ENCODE measurements at places on chromosomes 4 and X.

DNA sequence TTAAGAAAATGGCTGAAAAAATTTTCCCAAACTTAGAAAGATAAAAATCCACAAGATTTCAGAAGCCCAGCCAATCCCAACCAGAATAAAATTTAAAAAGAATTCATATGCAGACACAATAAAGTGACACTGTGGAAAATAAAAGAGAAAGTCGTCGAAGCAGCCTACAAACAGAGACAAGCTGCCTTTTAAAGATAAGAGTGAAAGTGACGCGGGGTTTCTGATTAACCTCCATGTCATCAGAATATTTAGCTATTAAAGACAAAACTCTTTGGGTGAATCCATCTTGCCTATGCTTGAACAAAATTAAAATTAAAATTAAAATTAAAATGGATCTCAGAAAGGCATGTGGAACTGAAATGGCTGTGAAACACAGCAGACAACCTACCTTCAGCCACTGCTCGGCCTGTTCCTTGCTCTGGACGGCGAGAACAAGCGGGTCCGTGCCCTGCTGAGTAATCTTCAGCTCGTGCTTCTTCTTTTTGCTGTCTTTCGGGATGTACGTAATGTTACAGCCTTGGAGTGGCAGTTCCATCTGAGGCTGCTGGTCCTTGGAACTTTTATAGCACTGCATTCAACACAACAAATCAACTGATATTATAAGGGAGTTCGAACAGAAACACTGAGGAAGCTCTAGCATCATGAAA is 101.4 kb downstream of the AFAP1 start:
- no peak for DNase-seq

GRCh38 chrX:103310555-103311398 is at the start of gene BEX2:
BEX2 (minus strand) TSS chrX:103310990; CDS start chrX:103309976, 1,014 bp downstream.
- DNase-seq = peak; percentile 71

DNA sequence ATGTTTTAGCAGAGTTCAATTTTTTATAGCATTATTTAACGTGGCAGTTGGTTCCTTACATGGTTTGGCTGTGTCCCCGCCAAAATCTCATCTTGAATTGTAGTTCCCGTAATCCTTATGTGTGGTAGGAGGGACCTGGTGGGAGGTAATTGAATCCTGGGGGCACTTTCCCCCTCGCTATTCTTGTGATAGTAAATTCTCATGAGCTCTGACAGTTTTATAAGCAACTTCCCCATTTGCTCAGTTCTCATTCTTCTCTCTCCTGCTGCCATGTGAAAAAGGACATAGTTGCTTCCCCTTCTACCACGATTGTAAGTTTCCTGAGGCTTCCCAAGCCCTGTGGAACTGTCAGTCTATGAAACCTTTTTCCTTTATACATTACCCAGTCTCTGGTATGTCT is 329.5 kb downstream of the GRIA2 start:
- DNase-seq = no peak

DNA sequence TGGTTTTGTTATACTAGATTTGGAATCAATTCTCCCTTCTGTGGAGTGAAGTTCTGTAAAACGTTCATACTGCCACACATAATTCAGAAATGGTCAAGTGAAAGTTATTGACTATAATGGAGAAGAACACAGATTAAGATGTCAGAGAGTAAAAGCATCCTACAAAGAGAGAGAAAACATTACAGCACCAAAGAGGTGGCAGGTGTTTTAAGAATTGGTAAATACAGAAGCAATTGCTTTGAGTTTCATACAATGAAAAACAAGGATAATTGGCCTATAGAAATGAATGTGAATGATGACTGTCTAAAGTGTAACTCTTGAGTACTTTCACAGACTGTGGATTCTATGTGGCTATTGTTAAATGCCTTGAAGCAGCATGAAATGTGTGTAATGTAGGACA is 435.6 kb upstream of the SMIM31 start:
- DNase-seq = no peak

DNA sequence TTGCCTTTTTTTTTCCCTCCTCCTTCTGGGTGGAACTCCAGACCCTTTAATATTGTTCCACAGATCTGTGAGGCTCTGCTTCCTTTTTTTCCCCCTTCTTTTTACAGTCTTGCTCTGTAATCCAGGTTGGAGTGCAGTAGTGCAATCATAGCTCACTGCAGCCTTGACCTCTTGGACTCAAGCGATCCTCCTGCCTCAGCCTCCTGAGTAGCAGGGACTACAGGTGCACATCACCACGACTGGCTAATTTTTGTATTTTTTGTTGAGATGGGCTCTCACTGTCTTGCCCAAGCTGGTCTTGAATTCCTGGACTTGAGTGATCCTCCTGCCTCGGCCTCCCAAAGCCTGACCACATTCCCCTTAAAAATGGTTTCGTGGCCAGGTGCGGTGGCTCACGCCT is 26.8 kb downstream of the NSD2 start:
- no peak for DNase-seq

DNA sequence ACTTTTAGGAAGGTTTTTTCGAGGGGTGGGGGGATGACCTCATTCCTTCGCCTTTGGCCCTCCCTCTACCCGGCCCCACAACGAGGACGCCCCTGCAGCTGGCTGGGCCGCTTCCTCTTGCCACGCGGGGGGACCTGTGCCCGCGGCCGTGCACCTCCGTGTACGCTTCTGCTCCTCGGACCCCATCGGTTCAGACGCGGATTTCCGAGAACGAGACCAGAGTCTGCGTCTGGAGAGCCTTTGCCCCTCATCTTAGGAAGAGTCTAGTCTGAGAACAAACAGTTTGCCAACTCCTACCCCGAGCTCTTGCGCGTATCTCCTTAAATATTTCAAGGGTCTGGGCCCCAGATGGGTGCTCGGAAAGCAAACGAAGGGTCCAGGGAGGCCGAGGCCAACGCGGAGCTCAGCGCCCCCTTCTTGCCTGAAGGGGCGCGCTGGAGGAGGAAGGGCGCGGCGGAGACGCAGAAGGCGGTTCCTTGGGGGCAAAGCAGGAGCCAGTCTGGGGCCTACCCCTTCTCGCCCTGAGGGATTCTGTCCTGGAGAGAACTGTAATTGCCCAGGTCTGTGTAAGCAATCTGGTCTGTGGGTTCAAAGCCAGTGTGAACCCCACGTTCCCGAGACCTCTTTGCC is 3.9 kb upstream of the SFRP2 start:
- DNase-seq = no peak

- peak; percentile 64 for DNase-seq
Observed at GRCh38 chr4:117084866-117085701, at the start of gene TRAM1L1. TRAM1L1 (minus strand) TSS chr4:117085576; CDS start chr4:117085393, 183 bp downstream.

DNA sequence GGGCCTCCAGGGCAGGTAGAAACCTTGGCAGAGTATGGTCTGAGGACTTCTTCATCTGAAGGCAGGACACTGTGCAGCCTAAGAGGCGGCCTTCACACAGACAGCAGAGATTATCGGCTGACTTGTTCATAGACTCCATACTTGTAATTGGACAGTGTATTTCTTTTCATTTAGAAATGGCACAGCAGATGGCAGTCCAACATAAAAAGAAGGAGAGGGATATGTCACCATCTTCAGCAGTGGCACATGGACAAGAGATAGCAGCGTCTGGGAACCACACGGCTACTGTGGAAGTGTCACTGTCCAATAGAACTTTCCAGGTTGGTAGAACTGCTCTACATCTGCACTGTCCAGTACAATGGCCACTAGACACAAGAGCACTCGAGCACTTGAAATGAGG is 21.7 kb upstream of the GEMIN8 start:
- DNase-seq = peak; percentile 43

- no peak for DNase-seq
Observed at GRCh38 chrX:10050481-10050880, 83.3 kb downstream of the CLDN34 start.

GRCh38 chrX:49993661-49994060 is 71.3 kb downstream of the CLCN5 start:
- DNase-seq = no peak
